Stimulated activated CD4-positive, alpha-beta T cell treated with anti-CD3 and anti-CD28 coated beads, Interleukin-2, amount 100 ng/mL, for 48 hours (primary cell): ENCODE measurements at places on chromosomes 3 and 15.
A peak's percentile ranks its signal among the peaks of the same experiment; 100 is the strongest.

- no peak for DNase-seq
These were observed 51.2 kb downstream of the UBE2E2 start for GRCh38 chr3:23254282-23254681.

DNA sequence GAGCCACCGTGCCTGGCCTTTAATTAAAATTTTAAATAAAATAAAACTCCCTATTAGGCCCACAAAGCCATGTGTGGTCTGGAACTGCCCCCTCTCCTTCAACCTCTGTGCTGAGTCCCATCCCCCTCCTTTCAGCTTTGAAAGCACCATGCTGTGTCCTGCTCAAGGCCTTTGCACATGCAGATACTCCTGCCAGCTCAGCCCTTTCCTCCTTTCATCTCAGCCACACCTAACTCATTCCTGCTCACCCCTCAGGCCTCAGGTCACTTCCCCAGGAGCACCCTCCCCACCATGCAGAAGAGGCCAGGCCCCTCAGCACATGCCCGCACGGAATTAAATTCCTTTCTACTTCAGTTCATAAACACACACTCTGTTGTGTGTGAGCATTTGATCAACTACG, 28.1 kb downstream of the ATRIP start:
- DNase-seq = no peak

DNA sequence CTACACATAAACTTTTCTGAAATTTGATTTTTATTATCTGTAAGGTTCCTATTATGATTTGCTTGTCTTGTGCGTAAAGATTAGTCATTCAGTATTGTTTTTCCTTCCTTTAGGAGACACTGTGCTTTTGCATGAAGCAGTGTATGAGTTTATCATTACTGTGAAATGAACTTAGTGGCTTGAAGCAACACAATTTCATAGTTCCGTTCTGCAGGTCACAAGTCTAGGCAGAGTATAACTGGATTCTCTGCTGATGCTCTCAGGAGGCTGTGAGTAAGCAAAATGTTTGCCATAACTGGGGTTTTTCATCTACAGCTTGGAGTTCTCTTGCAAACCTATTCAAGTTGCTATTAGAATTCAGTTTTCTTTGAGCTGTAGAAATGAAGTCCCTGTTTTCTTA, 1136.1 kb downstream of the OTOL1 start:
- no peak for DNase-seq

DNA sequence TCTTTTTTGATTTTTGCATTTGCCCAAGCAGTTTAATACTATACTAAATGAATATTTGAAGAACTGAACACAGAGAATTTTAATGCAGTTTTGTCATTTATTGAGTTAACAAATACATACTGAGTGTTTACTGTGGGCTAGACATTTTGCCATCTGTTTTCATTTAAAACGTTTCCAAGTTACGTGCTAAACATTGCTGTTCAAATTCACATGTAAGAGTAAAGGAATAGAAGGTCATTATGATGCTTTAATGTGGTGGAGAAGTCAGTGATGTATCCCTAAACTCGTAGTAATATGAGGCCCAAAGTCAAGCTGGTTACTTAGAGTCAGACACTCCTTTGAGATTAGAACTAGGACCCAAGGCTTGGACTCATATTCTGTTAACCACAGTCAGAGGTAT, 49.4 kb downstream of the CRYBG3 start:
- DNase-seq = no peak

GRCh38 chr3:111809186-111809585, 49.9 kb upstream of the PHLDB2 start:
- no peak for DNase-seq

GRCh38 chr3:148697306-148698189, at the start of gene AGTR1:
AGTR1 (plus strand) TSS chr3:148697903; CDS start chr3:148741036, 43,133 bp downstream.
- DNase-seq = no peak

- DNase-seq = no peak
These were observed 4.6 kb upstream of the DAG1 start for GRCh38 chr3:49465270-49466034.

DNA sequence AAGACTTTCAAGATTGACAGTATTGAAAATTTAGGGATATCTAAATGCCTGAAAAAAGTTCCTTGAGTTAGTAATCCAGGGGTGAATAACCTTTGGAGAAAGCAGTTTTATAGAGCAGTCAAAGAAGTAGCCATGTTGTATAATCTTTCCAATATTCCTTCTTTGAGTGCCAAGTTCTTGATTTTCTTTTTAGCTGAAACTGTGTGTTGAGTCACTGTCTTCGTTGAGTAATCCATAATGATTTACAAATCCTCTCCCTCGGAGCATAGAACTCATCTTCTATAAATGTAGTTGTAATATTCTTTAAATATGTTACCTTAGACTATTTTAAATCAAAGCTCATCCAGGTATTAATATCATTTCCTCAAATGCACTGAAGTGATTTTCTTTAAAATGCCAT, 135.2 kb downstream of the BBX start:
- DNase-seq = no peak

GRCh38 chr15:52498706-52499105, 30.0 kb downstream of the MYO5A start:
- no peak for DNase-seq

DNA sequence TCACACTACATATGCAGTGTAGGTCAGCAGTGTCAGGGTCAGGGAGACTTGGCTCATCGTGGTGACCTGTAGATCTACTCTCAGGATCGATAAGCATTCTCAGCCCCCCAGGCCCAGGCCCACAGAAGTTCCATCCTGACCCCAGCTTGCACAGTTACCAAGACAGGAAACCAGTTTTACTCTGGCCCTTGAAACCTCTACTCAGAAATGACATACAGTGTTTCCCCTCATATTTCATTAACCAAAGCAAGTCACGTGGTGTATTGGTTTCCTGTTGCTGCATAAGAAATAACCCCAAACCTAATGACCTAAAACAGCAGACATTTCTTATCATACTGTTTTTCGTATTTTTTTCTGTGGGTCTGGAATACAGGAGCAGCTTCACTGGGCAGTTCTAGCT, 242.2 kb downstream of the SLCO3A1 start:
- no peak for DNase-seq

- no peak for DNase-seq
These were observed 107.9 kb downstream of the MEIS2 start for GRCh38 chr15:36992454-36992853.

DNA sequence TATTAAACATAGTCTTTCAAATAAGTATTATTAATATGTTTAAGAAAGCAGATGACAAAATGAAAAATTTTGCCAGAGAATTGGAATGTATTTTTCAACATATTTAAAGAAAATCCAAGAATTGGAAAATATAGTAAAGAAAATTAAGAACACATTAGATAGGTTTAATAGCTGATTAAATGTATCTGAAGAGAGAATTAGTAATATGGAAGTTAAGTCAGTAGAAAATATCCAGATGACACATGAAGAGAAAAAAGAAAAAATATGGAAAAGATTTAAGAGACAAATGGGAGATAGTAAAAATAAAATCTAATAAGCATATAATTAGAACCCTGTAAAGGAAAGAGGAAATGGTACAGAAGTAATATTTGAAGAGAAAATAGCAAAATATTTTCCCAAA, 18.0 kb upstream of the POMGNT2 start:
- no peak for DNase-seq

- no peak for DNase-seq
These were observed 98.6 kb downstream of the OSBPL10 start for GRCh38 chr3:31882431-31882830.

GRCh38 chr15:67180514-67181191, 73.8 kb downstream of the AAGAB start:
- DNase-seq = no peak

- no peak for DNase-seq
These were observed 10.5 kb downstream of the ITIH4 start for GRCh38 chr3:52819936-52820335.

- DNase-seq = peak; percentile 52
These were observed 96.2 kb upstream of the TRPM1 start for GRCh38 chr15:31197497-31198414.

DNA sequence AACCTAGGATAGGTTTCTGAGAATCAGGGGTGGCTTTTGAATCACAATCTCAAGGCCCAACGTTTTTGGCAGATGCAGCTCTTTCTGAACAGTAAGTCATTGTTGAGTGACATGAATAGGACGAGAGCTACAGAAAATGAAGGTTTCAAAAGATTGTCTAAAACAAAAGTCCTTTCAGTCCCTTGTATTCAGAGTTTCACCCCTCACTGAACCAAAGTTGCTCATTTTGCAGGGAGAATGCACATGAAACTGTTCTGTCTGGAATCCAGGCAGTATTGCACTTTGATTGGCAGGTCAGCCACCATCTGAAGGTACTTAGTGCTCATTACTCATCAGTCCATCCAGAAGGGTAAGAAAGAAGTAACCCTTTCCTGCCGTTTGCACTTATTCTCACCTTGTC, 24.1 kb upstream of the RASGRP1 start:
- DNase-seq = no peak

- no peak for DNase-seq
These were observed 239.3 kb downstream of the CPNE4 start for GRCh38 chr3:131795390-131796090.

GRCh38 chr3:15800327-15800726, 2.5 kb upstream of the ANKRD28 start:
- DNase-seq = no peak

DNA sequence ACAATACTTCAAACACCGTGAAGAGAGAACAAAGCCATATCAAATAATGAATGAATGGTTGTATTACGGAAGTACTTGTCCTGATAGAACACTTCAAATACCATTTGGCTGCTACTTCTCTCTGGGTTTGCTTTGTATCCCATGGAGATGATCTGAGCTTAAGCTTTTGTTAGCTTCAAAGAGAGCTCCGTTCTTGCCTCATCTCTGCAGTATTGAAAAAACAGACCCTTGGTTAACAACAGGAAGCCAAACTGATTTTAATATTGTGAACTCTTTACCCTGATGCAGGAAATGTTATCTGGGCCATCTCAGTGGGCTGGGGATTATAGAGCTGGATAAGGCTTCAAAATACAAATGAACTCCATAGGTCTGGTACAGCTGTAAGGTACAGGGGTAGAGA, 101.0 kb downstream of the CHL1 start:
- no peak for DNase-seq

DNA sequence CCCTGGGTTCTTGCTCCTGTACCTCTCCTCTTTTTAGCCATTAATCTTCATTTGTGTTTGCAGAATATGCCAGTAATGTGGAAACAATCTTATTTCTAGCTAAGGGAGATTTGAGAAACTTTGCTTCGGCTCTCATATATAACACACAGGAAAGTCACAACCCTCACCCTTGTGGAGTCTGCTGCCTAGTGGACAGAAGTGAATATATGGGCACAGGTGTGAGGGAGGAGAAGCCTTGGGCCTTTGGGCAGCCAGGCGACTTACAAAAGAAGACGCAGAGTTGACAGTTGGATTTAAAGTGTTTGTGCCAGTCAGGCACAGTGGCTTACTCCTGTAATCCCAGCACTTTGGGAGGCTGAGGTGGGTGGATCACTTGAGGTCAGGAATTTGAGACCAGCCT, 181.8 kb upstream of the TBL1XR1 start:
- no peak for DNase-seq

- no peak for DNase-seq
These were observed 49.1 kb downstream of the AMOTL2 start for GRCh38 chr3:134325061-134325705.

DNA sequence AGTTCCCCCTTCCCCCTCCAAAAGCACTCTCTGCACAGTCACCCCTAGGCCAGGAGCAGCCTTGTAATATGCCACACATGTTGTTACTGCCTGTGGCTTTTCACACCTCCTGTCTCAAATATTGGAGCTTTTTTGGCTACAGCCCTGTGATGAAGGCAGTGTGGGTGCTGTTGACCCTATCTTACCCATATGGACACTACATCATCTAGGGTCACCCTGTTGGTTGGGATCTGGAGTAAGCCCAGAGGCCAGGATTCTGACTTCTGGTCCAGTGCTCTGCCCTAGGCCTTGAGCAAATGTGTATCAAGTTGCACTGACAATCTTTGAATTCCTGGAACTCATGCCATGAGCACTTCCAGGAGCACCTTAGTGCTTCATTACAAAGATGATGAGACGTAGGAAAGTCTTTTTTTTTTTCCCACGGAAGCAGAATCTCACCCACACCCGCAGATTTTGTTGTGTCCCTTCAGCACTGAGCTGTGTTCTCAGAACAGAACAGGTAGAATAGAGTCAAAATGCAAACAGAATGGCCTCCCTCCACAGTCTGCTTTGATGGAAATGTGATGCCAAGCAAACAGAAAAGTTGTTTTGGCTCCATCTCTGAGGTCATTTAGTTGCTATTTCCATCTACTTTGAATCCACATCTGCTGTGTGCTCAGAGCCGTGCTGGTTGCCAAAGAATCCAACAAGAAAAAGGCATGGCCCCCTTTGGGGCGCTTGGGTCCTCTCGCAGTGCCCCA, 49.6 kb downstream of the SMAD3 start:
- DNase-seq = no peak

GRCh38 chr3:140540262-140540661, 137.6 kb upstream of the TRIM42 start:
- DNase-seq = no peak

DNA sequence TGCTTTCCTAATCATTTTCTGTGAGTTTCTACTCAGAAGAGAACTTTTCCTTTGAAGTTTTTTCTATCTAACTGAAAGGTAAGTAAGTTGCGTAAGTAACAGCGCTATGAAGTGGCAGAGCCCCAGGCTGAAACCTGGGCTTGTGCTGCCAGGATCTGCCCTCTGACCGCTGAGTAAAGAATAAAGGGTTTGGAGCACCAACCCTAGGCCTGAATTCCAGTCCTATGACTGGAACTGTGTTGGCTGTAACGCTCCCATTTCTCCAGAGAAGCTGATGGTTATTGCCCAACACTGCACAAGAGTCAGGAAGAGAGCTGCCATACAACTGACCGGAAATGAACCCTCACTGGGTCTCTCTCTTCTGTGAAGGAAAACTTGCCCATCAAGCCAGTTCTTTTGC, 87.0 kb downstream of the FOXB1 start:
- no peak for DNase-seq

DNA sequence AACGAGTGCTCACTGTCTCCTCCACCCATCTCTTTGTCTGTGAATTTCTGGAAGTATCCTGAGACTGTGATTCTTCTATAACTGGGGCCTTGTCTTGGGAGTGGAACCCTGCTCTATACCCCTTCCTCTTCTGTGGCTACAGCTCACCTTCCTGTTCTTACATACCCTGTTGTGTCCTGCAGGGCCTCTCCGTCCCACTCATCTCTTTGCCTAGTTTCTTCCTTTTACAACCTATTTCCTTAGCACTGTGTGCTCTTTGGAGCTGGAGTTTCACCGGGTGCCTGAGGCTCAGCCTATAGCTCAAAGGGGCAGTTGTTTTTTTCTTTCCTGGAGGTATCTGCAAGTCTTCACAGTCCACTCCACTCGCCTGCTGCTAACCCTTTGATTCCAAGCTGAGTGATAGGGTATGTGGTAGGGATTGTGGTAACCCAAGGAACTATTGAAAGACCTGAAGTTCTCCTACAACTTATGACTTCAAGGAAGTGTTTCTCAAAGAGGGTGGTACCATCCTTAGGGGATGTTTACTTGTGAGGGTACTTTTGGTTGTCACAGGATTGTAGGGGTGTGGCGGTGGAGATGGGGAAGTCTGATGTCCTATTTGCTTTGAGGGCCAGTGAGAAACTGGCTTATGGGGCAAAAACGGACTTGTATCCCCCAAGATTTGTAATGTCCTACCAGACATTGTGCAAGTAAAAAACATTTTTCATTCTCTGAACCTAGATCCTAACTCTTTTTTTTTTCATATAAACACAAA, 66.6 kb upstream of the ARL8B start:
- DNase-seq = no peak

GRCh38 chr3:120742849-120743365, 363 bp downstream of the GTF2E1 start:
- no peak for DNase-seq

GRCh38 chr3:62622553-62623174, 249.3 kb upstream of the FEZF2 start:
- DNase-seq = no peak
